Activated CD4-positive, alpha-beta T cell treated with anti-CD3 and anti-CD28 coated beads, Interleukin-2, Interleukin-4, amounts not matched to agents 100 ng/mL and 50 ng/mL, durations not matched to agents 16 hours and 8 hours (primary cell): ENCODE measurements at places on chromosomes 16 and 17.

DNA sequence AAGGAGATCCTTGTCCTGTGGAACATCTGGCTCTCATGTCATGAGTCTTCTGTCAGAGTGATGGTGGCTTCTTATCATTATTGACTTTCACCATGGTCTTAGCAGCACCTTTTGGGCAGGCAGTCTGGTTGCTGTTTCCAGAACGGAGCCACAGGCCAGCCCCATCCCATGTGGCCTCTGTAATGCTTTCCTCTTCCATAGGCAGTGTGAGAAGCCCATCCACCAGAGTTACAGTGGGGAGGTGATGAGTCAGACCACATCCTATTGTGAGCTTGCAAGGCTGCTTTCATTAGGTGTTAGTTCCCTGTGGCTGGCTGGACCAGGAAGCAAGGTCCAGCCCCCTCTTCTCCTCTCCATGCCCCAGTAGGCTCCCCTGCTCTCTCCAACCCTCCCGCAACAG lies 30.8 kb upstream of the SPACA3 start:
- DNase-seq, result no peak

DNA sequence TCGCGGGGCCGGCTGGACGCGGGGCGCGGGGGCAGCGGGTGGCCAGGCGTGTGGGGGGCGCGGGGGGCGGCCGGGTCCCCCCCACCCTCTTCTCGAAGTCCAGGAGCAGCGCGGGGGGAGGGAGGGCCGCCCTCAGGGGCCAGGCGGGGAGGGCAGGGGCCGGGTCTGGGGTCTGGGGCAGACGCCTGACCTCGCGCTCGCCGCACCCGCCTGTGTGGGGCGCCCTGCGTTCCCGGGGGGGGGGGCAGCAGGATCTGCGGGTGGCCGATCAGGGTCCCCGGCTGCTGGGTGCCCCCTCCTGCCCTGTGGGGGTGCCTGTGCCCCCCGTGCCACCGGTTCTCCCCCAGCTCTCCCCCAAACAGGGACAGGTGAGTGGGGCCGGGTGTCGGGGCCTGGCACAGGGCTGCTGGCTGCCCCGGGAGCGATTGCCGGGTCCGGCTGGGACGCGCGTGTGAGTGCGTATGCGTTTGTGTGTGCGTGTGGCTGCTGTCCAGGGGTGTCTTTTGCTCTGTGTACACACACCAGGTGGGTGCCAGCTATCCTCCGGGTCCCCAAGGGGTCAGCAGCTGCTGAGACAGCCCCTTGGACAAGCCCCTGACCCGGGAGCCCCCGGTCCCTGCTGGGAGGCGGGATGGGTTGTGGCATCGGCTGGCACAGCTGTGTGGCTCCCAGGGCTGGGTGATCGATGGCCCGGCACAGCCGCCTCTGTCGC lies 663 bp downstream of the PRR35 start:
- DNase-seq, result no peak

- DNase-seq, result no peak
These were observed 8.2 kb downstream of the MYH3 start for GRCh38 chr17:10648956-10649355.

DNA sequence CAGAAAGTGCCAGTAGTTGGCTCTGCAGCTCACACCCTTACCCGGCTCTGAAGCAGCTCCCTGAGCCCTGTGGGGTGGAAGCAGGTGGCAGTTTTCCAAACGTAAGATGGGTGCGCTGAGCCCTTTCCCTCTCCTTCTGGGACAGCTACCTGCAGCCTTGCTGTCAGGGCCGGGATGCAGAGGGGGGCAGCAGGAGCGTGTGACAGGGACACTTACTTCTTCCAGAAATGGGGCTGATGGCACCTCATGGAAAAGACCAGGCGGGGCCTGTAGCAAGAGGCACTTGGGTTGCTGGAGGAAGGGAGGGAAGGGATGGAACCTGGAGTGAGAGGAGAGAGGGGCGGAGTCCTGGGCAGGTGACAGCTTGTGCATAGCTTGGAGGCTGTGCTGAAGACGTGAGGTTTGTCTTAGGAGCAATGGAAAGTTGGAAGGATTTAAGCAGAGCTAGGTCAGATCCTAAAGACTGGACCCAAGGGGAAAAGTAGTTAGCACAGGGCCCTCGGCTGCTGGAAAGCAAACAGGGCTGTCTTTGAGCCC lies 216.8 kb upstream of the RPL38 start:
- no peak for DNase-seq

DNA sequence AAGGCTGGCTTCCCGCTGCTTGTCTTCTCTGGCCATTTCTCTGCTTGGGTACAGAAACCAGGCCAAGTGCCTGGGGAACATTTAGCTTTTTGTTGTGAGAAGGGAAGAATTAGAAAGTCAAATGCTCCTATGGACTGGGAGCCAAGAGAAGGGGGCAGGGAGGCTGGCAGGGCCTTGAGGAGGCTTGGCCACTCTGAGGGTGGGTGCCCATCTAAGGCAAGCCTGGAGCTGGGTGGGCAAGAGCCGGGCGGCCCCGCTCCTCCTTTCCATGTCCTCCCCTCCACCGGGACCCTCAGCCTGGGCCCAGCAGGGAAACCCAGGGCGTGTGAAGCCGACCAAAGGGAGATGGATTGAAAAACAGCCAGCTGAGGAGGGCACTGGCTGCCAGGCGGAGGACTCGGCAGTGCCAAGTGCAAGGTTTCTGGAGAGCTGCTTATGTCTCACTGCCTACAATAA lies 69.4 kb downstream of the NTN1 start:
- no peak for DNase-seq

GRCh38 chr17:27529230-27529796 lies 73.1 kb downstream of the KSR1 start:
- no peak for DNase-seq

DNA sequence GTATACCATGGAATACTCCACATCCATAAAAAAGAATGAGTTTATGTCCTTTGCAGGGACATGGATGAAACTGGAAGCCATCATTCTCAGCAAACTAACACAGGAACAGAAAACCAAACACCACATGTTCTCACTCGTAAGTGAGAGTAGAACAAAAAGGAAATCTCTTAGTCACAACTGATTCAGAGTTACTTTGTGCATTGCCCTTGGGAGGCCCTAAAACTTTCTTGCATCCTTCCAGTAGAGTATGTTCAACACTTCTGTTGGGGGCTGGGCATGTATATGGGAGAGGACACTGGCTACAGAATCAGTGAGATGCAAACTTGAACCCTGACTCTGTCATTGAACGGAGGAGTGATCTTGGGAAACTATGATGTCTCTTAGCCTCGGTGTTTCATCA lies 147.4 kb upstream of the IRX5 start:
- DNase-seq, result no peak

DNA sequence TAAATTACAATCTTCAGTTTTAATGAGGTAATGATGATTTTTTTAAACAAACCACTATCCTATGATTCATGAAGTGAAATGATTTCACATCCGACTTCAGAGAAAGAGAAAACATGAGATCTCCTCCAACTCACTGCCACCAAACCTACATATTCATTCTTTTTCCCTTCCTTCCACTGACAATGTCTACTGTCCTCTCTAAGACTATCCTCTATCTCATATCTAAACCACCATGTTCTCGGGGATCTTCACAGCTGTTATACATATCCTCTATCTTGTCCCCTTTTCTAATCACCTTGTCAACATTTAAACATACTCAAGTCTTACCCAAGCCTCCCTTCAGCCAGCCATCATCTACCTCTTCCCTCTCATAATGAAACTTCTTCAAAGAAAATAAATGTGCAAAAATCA lies 53.5 kb downstream of the SMURF2 start:
- DNase-seq, result peak; percentile 35

DNA sequence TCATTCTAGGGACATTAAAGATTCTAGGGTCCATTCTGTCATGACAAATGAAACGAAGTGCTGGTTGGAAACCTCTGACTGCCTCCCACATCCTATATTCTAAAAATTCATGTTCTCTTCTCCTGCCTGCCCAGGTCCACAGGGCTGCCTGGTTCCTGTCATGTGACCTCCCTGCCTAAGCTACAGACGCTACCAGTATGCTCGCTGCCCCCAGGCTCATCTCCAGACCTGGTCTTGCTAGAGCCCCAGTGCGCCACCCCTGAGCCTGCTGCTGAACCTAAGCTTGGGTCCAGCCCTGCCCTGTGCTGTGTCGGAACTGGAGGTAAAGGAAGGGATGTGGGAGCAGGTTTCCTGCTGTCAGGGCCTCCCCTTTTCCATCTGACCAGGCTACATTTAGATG lies 231.6 kb upstream of the CDH5 start:
- DNase-seq, result no peak
